ENCODE measurements at places on chromosomes 2 and 18.

DNA sequence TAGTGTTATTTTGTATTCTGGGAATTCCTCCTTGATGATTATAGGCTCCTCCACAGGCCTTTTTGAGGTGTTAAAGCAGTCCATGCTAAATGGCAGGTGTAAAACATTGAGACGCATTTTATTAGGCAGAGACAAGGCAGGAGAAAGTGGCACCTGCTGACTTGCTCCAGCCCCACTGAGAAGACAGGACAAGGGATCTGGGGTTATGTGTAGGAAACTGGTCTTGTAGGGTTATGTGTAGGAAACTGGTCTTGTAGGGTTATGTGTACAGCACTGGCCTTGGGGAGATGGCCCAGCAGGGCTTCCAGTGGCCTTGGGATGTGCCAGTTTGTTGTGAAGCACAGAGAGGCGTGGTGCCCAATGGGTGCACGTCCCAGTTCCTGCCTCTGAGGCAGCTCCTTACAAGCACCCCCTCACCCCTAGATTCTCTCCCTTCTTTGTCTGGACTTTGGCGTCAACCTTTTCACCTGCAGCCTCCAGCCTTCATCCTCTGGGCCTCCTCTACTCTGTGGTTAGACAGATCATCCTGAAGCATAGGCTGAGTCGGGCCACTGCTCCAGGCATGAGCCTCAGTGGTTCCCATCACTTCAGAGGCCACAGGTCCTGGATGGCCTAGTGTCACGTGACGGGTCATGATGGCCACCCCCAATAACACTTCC lies 921 bp upstream of the FABP1 start:
- no peak for DNase-seq

DNA sequence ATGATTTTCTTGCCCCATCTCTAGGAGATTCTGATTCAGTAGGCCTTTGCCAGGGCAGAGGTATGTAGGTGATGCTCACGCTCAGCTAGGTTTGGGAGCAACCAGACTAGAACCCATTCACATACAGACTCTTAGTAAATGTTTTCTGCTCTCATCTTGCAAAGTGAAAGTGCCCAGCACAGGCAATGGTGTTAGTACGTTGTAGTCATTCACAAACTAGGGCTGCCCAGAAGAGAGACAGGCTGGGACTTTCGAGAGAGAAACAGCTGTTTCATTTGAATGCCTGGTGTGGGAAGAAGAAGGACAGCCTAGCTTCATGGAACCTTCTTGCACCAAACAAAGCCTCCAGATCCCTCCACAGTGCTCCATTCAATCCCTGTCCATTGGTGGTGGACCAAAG lies 19.4 kb downstream of the DDX18 start:
- DNase-seq, result no peak

GRCh38 chr18:13221869-13222855 lies 3.6 kb downstream of the LDLRAD4 start:
- no peak for DNase-seq

DNA sequence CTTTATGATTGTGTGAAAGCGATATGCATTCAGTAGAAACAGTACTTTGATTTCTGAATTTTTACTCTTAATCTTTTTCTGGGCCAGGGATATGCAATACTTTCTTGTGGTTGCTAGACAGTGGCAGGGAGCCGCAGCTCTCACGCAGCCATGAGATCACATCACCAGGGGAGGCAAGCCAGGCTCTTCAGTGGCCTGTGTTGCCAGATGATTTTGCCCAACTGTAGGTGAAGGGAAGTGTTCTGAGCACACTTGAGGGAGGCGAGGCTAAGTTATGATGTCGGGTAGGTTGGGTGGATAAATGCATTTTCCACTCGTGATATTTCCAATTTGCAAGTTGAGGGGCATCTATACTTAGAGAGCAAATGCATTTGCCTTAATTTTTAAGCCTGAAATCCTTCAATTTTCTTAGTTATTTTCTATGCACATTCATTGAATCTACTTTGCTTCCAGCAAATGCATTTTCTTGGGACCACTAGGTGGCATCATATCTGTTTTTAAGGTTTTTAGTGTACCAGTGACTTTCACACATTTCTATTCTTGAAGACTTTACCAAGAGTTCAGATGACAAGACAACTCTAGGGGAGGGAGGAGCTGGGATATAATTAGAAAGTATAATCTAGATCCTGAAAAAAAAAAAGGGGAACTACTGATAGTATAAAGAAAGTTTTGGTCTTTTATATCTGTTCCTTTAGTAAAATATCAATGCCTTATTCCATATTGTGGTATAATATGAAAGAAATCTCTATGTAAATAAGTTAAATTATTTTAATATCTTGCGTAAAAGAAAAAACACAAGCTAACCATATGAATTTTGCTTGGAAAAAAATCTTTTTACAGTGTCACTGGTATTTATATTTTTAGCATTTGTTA lies 643.3 kb downstream of the SOCS6 start:
- DNase-seq, result peak; percentile 1

- no peak for DNase-seq
Measured at GRCh38 chr2:26651470-26651771, 10.3 kb upstream of the CIB4 start.

- no peak for DNase-seq
Measured at GRCh38 chr2:192696857-192697256, 502.1 kb upstream of the TMEFF2 start.

DNA sequence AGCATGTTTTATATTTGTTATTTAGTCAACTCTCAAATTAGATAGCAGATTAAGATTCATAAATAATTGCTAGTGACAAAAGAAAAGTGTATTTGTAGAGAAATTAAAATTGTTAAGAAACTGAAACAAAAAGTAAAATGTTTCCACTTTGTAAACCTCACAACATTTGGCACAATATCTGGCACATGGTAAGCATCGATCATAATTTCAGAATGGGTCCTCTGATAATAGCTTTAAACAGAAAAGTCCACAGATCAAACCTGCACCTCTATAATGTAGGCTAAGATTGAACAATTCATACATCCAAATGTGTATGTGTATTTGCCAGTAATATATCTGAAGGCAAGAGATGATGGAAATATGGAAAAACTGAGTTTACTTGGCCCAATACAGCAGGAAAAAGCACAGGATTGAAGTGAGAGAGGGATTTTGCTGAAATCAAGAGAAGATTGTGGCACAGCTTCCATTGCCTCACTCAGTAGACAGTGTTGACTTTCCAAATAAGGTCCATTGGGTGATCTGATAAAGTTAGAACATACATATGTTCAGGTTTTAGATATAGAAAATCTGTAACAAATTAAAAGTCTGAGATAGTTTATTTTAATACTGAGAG lies 39.4 kb downstream of the COBLL1 start:
- DNase-seq, result no peak

DNA sequence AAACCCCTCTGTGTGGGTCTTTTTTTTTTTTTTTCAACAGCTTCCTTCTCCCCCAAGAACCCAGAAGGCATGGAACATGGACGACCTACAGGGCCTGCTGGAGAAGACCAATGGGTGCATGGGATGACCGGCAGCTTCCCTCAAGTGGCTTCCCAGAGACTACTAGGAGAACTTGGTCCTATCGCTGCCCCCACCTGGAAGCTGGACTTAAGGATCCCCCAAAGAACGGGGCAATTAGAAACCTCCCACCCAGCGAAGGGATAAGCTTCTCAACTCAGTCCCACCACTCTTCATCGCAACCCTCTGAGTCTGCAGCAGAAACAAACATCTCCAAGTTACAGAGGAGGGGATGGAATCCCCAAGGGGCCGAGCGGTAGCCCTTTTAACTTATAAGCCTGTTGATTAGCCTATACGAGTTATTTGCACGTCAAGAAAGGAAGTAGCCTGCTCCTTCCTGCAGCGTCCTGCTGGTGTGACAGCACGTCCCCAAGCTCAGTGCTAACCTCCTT lies 1.4 kb downstream of the ACTR1B start:
- DNase-seq, result no peak

DNA sequence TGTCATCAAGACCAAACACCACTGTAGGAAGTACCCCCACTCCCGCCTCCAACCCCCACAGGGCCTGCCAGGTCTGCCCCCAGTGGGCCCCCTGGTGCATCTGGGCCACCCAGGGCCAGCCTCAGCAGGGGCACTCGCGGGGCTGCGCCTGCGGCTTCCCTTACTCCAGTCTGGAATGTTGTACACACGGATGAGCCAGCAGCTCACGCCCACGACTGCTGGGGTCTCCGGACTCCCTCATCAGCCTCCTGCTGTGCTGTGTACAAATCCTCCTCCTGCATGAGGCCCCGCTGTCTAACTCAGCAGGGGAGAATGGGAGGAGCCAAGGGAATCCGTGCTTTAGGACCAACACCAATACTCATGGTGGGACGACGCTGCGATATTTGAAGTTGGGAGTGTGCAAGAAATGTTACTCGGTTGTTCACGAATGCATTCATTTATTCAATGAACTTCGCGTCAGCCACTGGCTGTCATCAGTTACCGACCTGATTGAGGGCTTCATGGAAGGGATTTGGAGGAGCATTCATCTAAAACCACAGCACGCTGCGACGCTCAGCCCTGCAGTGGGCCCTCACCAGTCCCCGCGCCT lies 654 bp upstream of the ASB1 start:
- no peak for DNase-seq

DNA sequence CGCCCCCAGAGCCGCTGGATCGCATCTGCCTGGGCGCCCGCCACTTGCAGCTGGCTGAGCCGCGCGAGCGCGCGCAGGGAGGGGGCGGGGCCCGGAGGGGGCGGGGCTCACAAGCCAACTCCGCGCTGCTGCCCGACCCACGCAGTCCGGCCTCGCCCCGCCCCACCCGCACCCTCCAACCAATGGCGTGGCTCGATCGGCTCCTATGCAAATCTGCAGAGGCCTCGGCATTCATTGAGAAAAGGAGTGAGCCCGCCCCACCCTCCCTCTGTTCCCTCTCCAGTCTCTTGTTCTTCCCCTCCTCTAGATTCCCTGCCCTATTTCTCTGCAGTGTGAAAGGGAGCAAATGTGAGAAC lies at the start of gene ALK:
Gene ALK, minus strand, starts transcription at position 27 of the 356 bp plus-strand sequence. CDS start 927 bp downstream, outside the sequence.
- DNase-seq, result peak; percentile 51

DNA sequence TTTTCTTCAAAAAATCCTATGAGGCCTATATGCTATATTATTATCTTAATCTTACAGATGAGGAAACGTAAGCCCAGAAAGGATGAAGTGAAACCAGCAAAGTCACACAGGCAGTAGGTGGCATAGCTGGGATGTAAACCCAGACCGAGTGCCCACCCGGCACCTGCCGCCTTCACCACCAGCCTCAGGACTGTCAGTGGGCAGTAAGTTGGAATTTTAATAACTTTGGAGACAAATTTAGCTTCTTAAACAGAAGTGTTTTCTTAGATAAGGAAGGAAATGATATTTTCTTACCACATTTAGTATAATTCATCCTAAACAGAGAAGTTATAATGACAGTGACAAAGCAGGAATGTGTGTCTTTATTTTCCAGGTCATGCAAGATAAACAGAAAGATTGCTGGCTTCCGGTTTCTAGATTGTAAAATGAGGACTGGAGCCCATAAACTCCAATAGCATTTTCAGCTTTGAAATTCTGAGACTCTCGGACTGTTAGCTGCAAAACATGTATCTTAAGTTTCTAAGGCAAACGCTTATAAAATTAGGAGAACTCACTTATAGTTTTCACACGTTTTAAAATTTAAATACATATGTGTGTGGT lies 59.3 kb downstream of the CD8B2 start:
- no peak for DNase-seq

DNA sequence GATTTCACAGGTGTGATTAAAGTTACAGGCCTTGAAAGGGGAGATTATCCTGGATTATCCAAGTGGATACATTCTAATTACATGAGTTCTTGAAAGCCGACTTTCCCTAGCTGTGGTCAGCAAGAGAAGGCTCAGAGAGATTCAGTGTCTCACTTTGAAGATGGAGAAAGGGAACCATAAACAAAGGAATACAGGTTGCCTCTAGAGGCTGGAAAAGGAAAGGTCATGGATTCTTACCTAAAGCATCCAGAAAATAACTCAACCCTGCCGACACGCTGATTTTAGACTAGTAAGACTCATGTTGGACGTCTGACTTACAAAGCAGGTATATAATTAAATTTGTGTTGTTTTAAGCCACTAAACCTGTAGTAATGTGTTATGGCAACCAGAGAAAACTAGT lies 1095.7 kb upstream of the ZEB2 start:
- no peak for DNase-seq

- DNase-seq, result no peak
Measured at GRCh38 chr2:146305164-146305563, 1539.7 kb upstream of the ACVR2A start.

- DNase-seq, result peak; percentile 7
Measured at GRCh38 chr2:105546628-105546974, 147.8 kb upstream of the FHL2 start.

All from CD4-positive, alpha-beta T cell treated with Interleukin-12 subunit alpha and Interleukin-12 subunit beta, for 1 hour (primary cell).